ENCODE measurements at places on chromosomes 2 and 18. TPM values are rescaled to one million over a fixed set of nuclear protein-coding genes. Genes with fewer than 3 reads are reported as not detected.

DNA sequence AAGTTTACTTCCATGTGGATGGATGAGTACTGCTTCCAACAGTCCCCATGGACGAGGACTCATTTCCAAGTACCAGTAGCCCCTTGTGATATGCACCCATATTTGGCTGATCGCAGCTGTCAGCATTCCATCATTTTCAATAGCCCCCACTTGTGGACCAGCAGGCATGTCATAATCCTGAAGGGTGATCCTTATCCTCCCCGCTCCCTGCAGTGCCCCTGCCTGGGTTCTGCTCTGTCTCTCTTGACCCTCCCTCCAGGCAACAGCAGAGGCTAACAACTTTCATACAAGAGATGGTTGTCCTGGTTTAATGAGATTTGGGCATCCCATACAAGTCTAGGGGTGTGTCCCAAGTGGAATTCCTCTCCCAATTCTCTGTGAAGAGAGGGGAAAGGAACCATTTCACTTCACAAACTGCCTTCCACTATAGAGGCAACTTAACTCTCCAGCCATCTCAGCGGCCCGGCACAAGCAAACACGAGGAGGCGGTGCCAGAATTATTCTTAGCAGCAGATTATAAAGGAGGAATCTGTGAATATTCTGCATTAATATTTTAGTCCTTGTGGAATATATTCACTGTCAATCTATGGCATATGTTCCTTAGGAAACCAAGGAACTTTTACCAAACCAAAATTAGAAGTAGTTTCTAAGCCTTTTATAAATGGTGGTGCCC lies 110.7 kb downstream of the RTN4 start:
- no peak for DNase-seq

- no peak for DNase-seq
These were observed 297.4 kb upstream of the GCFC2 start for GRCh38 chr2:76008001-76008702.

The CFAP221 gene
- 1.1 TPM for total RNA-seq

The EML6 gene
- 2.0 TPM for total RNA-seq

GRCh38 chr2:67436221-67436620 lies 39.1 kb downstream of the ETAA1 start:
- no peak for DNase-seq

DNA sequence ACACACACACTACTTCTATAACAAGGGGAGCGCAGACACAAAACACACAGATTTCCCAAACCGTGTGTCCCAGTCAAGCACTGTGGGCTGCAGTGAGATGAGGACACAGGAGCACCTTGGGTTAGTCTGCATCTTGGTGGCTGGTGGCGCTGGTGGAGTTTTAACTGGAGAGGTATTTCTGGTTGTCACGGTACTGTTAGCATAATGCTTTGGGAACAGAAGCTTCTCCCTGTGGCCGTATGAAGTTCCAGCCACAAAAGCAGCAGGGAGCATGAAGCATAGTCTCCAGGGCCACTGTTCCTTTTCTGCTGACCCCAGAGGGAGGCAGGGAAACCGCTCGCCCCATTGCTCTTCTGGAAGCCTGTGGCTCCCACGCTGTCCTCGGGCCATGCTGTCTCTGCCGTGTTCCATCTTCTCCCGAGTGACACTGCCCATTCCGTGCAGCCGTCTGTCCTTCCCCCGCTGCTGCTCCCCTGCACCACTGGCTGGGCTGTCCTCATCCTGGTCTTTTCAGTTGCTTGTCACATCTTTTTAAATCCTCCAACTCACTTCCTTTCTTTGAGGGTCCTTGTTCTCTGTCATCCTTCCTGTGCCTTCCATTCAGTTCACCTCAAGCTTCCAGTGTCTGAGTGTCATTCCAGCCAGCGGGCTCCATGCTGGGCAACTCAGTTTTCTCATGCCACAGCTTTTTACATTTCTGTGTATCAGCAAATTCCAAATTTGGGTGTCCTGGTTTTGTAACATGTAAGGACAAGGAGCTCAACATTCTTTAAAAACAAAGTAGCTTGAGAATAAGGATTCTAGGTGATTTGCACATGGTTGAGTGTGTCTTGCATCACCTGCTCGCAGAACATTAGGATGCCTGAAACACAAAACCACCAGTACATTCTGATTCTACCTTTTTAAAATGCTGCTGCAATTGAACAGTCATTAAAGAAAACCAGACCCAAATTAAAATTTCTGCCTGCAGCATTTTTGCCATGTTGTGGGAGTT lies 125.0 kb downstream of the MTCL1 start:
- DNase-seq: no peak

The RAB6C gene
- not detected for total RNA-seq

- DNase-seq: no peak
These were observed 67.6 kb downstream of the SDC1 start for GRCh38 chr2:20157193-20157891.

DNA sequence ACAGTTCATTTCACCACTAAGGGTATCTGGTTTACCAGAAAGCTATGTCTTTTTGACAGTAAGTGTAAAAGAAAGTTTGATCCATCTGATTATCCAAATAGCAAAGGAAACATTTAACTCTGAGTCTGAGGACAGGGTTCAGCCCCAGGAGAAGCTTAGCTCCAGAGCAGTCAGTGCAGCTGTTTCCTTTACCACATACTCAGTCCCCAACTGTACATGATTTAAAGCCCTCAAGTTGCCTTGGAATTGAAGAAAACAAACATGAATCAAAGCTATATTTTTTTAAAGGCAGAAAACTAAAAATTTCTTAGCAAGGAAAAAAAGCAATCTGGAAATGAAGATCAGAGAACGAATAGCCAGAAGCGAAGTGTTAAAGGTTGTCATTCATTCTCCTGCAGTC lies 746.0 kb downstream of the METTL4 start:
- no peak for DNase-seq

- no peak for DNase-seq
These were observed 166.3 kb downstream of the MREG start for GRCh38 chr2:215847056-215847455.

DNA sequence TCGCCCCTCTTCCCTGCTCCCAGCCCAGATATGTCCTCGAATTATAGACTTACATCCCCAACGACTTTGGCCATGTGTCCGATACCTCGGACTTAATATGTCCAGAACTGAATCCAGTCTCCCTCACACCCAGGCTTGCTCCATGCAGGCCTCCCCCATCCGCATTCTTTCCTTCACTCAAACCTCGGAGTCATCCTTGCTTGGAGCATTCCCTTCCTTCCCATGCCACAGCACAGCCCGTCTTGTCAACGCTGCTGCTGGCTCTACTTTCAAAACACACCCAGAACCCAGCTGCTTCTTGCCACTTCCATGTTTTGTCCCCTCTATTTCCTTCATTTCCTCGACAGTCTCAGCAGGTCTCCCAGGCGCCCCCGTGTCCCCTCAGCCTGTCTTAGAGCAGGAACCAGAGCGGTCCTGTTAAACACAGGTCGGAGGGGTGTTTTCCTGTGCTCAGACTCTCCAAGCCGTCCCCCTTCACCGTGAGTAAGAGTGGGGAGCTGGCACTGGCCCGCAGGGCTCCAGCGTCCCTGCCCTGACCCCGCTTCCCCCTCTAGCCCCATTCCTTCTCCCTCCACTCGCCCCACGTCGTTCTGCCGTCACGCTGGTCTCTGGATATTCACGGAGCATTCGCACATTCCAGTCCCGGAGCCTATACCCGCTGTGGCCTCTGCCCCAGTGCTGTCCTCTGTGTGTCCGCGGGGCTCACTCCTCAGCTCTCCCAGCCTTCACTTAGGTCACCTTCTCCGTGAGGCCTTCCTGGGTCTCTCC lies 54.4 kb downstream of the VAPA start:
- DNase-seq: no peak

The SLC5A7 gene
- not detected for total RNA-seq

DNA sequence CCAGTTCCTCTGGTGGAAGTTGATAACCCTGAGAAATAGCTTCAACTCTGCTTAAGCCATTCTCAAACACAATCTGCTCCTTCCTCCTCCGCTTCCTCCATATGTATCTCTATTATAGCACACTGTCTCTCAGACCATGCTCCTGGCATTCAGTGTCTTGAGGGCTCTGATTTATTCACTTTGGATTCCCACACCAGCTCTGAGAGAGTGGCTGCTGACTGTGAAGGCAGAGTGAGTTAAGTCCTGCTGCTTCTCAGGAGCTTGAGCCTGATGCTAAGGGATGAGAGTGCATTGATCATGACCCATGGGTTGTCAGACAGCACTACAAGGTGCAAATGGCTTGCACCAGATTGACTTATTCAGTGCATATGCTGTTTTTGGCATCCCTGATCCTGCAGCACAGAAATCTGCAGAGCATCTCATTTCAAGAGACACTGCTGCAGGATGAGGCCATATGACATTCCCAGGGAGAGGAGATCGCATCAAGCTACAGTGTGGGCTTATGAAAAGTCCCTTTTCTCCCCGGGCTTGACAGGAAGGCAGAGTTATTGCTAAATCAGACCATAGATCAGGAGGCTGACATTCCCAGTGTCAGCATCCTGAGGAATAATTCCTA lies 500.5 kb upstream of the RAB6C start:
- no peak for DNase-seq

- no peak for DNase-seq
These were observed 638.0 kb downstream of the NYAP2 start for GRCh38 chr2:226037526-226037925.

DNA sequence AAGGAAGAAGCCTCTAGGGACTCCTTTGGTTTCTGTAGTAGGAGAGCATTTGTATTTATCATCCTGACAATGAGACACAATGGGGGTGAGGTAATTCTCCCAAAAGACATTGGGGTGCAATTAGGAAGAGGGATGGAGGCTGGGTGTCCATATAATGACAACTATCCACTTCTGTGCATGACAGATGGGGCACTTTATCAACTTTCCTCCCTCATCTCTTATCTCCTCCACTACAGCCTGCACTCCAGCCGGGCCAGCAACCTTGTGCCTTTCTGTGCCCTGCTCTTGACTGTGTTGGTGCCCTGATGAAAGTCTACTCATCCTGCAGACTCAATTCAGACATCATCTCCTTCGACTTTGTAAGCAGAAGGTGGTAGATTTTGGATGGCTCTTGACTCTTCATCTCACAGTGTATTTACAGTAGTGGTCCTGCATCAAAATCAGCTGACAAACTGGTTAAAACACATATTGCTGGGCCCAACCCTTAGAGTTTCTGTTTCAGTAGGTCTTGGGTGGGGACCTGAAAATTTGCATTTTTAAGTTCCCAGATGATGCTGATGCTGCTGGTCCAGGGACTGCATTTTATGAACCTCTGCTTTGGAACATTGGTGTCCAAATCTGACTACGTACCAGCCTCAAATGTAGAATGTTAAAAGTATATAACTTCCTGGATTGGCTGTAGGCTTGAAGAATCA lies 40.8 kb upstream of the CFAP36 start:
- DNase-seq: no peak

DNA sequence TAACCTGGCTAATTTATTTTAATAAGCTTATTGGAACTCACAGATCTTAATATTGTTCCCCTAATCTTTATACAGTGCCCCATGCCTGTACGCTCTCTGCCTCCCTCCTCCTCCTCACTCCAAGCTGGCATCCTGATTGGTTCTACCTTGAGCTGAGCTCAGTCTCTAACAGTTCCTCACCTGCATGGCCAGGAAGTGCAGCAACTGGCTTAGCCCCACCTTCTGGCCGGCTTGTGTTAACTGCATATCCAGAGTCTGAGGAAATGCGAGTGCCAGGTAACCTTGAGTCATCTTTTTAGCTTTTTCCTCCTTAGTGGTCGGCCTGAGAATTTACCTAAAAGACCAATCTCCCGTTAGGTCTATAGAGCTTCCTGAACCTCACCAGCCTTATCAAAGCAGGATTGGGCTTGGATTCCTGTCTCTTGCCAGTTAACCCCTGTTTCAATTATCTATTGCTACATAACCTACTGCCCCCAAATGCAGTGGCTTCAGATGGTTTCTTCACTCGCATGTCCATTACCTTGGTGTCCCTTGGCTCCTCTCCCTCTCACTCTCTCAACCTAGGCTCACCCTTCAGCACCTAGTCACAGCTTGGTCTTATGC lies 89.5 kb upstream of the STK39 start:
- DNase-seq: no peak

- DNase-seq: no peak
These were observed 163.1 kb downstream of the CCDC178 start for GRCh38 chr18:33277431-33277830.

The TPO gene
- not detected for total RNA-seq

DNA sequence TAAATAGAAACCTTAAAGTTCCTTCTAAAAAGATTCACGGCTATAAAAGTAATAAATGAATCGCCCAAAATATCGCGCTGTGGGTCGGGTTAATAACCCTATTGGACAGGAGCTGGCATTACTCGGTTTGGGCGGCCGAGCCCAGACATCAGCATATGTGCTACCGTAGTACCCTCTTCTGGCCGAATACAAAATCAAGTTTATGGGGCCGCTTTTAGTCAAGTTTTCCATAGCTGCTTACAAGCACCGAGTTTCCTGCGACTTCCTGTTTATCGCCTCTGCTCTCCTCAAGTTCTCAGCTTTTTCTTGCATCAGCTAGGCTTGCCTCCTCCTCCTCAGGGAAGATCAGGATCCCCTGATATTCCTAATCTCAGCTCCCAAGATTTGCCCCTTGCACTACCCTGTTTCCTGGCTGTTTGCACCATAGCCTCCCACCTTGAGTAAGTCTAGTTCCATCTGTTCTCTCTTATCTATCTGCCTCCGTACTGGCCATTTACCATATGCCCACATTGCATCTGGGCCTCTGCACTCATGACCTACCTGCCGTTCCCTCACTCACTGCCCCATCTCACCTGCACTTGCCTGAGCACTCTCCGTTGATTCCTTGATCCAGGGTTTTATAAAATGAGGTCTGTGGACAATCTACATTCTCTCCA lies 56.1 kb downstream of the SLC35F5 start:
- no peak for DNase-seq

The DYNAP gene
- total RNA-seq: not detected

DNA sequence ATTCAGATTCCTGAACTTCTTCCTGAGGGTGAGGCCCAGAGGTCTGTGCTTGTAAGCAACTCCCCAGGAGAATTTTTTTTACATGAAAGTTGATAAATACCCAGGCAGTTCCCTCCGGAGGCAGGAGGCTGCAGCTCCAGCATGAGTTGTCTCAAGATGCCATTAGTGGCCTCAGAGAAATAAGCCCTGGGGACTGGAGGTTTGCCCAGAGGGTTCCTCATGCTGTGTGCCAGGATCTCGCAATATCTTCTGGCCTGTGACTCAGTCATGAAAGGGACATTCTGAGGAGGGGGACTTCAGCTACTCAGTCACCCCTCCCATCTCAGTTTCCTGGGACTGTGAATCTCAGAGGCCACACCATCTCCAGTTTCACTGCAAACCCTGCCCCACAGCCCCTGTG lies 49.9 kb downstream of the LYPD1 start:
- no peak for DNase-seq

DNA sequence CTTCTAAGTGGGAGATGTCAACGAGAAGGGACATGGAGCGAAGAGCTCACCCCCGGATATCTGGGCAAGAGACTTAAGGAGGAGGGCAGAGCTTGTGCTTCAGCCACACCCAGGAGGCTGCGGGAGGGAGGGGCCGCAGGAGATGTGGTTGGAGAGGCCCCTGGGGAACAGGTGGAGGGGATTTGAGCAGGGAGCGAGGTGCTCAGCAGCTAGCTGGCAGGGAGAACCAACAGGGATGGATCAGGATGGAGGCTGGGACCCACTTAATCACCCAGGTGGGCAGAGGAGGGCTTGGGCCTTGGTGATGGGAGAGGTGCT lies 78.3 kb downstream of the MBP start:
- DNase-seq: no peak
